Caco-2 (cell line): ENCODE measurements at places on chromosomes 7 and 10.
A peak's percentile ranks its signal among the peaks of the same experiment; 100 is the strongest.

GRCh38 chr10:69209787-69210484 is 10.2 kb upstream of the HKDC1 start:
- DNase-seq, result no peak

GRCh38 chr10:106711313-106711906 is 453.1 kb downstream of the SORCS1 start:
- peak; percentile 47 for DNase-seq

DNA sequence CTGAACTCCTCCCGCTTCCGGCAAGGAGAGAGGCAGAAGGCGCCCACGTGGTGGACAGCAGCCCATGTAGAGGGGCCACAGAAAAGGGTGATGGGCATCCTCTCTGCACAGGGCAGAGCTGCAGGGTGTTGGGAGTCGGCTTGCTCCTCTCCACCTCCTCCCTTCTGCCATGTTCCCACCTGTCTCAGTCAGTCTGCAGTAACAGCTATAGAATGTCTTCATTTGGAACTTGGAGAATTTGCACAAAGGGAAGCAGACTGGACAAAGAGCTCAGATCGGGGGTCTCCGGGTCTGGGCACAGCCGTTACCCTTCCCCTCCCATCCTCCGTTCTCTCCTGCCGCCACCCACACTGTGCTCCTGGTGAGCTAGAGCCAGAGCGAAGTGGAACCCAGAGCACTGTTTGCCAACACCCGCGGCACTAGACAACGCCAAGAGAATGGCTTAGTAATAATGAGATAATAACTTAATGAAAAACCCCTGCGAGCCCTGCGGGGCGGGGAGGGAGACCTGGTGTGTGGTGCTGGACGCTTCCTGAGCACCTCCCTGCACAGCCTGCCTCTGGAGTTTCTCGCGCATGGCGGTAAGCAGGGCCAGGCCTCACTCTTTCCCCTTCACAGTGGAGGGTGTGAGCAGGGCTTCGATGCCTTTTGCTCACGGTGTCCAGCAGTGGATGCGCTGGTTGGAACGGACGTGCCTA is 254.7 kb downstream of the PAXIP1 start:
- DNase-seq, result no peak

- no peak for DNase-seq
These were observed 433.0 kb downstream of the ANKRD7 start for GRCh38 chr7:118657391-118658005.

GRCh38 chr10:91796331-91797047 is 1.7 kb upstream of the TNKS2 start:
- DNase-seq, result no peak

GRCh38 chr7:86257894-86258293 is 385.8 kb upstream of the GRM3 start:
- DNase-seq, result no peak

DNA sequence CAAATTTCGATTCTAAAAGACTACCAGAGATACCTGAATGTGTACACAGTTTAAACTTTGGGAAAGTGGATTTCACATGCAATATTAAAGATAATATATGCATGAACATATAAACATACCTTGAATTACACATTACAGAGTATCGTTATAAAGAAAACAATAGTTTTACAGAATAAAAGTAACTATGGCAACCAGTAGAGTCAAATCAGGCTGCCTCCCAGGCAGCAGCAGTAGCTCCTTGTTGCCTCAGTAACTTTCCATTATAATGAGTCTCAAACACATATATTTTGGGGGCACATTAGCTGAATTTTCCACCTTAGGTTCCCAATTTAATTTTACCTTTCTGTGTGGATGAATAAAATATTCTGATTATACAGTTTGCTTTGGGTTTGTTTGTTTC is 164.4 kb upstream of the FEZF1 start:
- no peak for DNase-seq

DNA sequence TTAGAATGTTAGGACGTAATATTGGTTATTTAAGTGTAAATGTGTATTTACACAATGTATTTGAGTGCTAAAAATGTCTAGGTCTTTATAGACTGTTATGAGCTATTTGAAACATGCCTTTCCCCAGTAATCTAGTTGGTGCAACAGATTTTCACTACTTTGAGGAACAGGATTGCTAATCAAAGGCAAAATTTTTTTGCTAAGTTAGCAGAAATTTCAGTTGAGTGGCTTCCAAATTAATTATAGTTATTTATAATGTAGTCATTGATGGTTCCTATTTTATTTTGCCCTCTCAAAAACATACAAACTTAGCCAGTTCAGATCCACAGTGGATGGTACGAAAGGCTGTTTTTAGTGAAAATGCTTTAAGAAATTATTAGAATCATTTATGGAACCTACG is 78.7 kb upstream of the LYZL2 start:
- no peak for DNase-seq

- no peak for DNase-seq
These were observed 7.2 kb upstream of the REPIN1 start for GRCh38 chr7:150361402-150361801.

DNA sequence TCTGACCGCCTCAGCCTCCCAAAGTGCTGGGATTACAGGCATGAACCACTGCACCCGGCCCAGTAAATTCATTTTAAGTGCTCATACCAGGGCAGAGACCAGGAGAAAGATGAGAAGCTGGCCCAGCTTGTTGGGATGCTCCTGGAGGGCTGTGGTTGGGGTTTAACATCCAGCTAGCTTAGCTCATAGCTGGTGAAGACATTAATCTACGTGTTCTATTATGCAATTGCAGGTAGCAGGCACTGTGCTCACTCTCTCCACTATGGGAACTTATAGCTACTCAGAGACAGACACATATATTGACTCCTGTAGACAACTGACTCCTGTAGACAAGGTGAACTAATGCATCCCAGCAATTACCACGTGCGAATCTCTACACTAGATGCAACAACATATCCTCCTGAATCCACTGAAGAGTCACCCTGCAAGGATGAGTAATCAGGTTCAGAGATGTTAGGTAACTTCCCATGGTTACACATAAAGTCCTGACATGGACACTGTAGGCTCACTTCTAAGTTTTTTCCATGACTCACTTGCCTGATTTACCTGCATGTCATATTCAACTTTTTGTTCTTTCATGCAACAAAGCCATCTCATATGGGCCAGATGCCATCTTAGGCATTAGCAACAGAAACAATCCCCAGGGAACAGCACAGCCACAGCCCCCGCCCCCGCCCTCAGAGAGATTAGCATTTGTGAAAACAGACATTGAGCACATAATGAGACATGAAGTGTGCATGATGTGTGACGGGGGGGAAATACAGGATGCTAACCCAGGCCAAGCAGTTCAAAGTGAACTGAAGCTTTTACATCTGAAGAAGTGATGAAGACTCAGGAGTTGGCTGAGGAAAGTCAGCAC is 37.2 kb downstream of the ERLIN1 start:
- DNase-seq, result no peak

DNA sequence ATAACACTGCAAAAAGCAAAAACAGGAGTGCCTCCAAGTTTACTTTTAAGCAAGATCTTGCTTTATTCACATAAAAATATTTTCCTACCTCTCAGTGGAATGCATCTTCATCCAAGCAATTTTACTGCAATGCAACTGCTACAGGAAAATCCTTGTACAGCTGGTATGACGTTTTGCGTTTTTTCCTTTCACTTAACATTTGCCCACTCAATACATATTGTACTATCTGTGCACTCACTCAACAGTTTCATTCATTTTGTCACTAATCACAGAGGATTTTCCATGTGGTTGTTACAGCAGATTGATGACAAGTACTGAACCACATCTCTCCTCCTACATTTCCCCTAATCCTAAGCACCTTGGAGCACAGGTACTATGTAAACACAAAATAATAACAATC is 222.0 kb upstream of the IMMP2L start:
- no peak for DNase-seq

- no peak for DNase-seq
These were observed 435.2 kb upstream of the SEMA3A start for GRCh38 chr7:84629640-84630318.

GRCh38 chr7:130950741-130951140 is 216.7 kb upstream of the KLF14 start:
- no peak for DNase-seq

- peak; percentile 81 for DNase-seq
These were observed 593 bp upstream of the CUX1 start for GRCh38 chr7:101816595-101817470.

DNA sequence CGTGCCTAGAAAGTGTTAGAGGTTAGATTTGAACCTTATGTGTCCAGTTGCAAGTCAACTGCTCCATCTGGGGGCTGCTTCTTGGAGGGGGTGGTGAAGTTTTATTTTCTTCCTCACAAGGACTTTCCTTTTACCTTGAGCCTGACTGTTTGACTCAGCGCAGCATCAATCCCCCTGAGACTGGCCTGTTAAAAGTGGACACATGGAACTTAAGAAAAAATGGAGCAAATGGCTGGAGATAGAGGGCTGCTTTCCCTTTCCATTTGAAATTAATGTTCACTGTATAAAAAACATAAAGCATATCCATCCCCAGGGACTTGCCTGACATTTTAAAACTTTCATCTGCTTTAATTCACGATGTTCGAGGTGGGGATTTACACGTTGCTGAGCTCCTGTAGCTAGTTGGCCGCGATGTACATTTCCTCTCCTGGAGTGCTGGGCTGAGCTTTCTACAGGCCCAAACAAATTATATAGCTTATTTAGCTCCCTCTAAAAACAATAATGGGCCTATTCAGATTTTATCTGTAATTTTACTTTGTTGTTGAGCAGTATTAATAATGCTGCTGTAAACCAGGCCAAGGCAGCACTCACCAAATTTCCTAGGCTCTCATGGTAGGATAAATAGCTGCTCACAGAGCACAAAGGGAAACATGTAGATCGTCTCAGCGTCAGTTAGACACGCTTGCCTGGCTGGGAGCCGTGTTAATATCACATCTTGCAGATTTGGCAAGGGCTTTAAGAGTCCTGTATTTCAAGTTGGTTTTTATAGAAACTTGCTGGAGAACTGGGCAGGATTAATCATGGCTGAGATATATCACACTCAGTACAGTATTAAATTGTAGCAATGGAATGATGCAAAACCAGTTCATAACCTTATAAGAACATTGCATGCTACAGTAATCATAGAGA is 251.5 kb downstream of the LRMDA start:
- no peak for DNase-seq

GRCh38 chr7:43530553-43531410 is 52.1 kb upstream of the STK17A start:
- DNase-seq, result no peak

DNA sequence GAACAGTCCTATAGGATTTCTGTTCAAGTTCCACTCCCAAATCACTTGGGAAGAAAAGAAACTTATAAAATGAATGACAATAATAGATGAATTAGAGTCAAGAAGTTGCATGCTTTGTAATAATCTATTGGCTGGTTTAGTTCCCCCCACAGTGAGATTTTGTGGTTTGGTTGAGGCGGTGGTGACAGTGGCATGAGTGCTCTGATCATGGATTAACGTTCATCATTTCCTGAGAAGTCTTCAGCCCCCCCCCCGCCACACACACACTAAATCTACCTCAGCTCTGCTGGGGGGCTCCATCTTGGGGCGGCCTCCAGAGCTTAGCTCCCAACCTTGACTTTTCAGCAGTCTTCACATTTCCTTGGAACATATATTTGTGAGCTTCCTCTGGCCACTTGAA is 121.7 kb downstream of the ABCA13 start:
- no peak for DNase-seq

DNA sequence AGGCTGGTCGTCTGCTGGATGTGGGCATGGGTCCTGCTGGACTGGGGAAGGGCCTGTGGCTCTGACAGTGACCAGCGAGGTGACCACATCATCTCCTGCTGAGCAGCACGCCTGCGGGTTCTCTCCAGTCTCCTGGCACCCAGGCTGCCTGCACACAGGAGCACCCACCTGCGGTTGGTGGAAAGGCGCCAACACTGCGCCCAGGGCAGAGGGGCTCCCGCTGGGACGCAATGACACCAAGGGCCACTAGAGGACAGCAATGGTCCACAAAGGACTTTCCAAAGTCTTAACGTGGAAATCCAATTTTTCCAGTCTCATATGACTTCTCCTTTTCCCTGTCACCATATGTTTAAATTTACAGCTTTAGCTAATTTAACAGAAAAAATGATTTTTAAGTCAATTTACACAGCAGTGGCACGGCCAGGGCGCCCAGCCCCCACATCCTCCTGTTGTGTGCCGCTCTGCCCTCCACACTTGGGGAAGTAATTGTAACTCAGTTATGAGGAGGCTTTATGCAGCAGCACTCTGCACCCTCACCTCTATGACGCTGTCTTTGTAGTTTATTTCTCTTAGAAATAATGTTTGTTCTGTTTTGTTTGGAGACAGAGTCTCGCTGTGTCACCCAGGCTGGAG is 38.1 kb downstream of the CFAP46 start:
- DNase-seq, result peak; percentile 60

DNA sequence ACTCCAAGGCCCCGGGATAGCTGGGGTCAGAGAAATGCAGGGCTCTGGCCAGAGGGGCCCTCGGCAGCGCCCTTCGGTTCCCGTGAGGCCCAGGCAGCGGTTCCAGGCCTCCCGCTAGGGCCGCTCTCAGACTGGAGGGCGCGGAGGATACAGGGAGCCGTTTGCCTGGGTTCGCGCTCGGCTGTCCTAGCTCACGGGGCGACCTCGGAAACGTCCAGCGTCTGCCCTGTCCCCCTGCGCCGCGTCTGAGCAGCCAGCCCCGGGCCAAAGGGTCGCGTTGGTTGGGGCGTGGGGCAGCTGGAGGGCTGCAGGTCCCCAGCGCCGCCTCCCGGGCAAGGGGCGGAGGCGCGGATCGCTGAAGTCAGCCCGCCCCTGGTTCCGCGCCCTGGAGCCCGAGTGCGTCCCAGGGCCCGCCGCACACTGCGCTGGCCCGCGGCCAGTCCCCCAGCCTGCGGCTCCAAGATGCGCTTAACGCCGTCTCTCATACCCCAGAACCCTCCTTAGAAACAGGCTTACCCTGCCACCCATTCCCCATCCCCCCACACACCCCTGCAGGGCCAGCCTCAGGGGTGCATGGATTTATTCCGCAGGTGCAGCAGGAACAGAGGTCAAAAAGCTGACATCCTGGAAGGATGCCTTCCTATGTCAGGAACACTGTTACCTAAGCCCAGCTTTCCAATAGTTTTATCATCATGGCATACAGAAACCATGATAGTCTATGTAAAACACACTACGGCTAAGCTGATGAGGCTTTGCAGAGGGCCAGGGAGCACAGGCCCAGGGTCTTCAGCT is 22.1 kb upstream of the OPN4 start:
- DNase-seq, result no peak

DNA sequence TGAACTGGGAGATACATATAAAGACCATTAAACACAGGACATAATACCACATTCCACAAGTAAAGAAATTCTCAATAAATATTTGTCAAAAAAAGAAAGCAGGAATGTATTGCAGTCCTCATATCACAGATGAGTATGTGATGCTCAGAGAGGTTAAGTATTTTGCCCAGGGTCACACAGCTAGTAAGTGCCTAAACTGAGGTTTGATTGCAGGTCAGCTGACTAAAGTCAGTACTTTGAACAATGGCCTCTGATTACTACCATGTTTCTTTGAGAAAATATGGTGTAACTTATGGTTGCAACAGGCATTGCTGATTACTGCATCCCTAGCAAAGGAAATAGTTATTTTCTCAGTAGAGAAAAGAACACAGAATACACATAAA is 267.1 kb downstream of the ELMO1 start:
- DNase-seq, result no peak

GRCh38 chr10:43680035-43680434 is 31.4 kb upstream of the ZNF32 start:
- no peak for DNase-seq

GRCh38 chr10:37856881-37857286 is 526 bp downstream of the ZNF248 start:
- no peak for DNase-seq
